ENCODE measurements at places on chromosomes 5 and 9.

DNA sequence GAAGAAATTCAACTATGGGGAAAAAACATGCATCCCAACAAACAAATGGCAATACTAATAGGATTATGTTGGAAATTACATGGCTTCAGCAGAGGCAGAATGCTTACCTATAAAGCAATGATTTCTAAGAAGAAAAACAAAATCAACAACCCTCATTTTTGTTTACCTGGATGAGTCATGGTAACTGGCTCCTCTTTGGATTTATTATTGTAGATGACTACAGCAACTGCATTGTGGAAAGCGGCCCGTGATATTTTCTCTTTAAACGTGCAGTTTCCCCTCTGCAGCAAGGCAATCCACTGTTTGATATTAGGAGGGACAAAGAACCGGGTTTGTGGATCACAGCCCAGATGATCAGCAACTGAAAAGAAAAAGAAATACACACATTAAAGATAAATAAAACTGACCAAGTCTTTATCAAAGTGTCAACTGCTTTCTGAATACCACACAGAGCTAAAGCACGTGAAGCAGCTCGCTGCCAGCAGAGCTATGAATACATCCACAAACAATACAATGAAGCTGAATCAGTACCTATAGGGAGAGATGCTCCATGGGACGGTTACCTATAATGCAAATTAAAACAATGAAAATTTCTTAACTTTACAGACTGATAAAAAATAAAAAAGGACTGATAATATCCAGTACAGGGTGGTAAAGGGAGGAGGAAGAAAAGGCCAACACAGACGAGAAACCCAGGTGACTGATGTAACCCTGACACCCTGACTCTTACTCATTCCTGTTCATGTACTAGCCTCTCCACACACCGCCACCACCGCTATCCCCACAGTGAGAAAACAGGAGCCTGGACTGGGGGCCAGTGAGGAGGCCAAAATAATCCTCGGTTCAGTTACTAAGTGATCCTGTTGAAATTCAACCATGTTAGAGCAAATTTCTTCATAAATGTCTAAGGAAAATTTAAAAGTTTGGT lies 31.0 kb downstream of the RNF130 start:
- no peak for DNase-seq

DNA sequence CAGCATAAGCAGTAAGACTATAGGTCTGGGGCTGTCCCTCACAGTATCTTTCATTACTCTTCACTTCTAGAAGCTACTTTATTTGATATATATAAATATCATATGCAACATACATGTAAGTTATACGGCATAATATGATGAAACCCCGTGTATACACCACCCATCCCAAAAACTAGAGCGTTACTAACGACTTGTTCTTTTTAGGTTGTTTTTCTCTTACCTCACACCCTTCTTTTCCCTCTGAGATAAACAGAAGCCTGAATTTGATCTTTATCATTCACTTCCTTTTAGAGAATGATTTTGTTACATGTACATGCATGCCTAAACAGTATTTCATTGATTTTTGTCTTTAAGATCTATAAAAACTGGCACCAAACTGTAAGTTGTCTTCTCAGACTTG lies 3.7 kb downstream of the TRMO start:
- no peak for DNase-seq

GRCh38 chr5:172165465-172165864 lies 22.6 kb downstream of the STK10 start:
- DNase-seq, result no peak

- DNase-seq, result no peak
These were observed 71.8 kb downstream of the PRR16 start for GRCh38 chr5:120535900-120536299.

- no peak for DNase-seq
These were observed 4.7 kb upstream of the TOR2A start for GRCh38 chr9:127739614-127740330.

DNA sequence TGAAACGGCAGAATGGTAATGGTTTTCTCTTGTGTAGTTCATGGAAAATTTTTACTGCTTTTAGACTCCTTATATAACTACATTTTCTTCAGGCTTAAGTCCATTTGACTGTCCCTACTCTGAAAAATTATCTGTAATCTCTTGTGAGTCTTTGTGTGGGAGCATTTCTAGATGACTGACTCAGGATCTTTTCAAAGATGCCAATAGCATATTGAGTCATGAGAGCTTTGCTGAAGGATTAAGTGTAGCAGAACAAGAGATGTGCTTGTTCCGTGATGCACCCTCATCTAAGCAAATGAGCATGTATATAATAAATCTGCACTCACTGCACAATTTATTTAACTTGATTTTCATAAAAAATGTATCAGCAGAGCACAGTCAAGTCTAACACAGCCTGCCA lies 298.7 kb upstream of the CDH6 start:
- no peak for DNase-seq
